Naive thymus-derived CD8-positive, alpha-beta T cell (primary cell): ENCODE measurements at places on chromosomes 16 and 17. TPM values are rescaled to one million over a fixed set of nuclear protein-coding genes. Genes with fewer than 3 reads are reported as not detected.

DNA sequence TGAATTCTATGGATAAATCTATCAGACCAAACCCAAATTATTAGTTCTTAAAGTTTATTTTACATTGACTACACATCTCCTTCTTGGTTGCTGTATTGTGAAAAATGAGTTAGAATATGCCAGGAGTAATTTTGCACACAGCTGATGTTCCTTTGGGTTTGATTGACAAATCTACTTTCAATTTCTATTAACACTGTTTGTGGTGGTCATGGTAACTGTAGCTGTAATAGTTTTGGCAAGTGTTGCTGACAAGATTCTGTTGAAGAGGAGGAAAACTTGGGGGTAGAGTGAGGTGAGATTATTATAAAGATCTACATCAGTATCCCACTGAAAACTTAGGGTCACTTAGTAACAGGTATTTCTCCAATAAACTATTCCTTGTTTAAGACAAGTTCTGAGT lies 30.3 kb downstream of the MRTFB start:
- no peak for DNase-seq

GRCh38 chr17:38900978-38901656 lies 24.3 kb upstream of the LASP1NB start:
- DNase-seq = no peak

GRCh38 chr17:18962494-18962815 lies 10.5 kb downstream of the SLC5A10 start:
- DNase-seq = no peak

ABCC11 gene
- polyA plus RNA-seq = not detected

CD7 gene
- polyA plus RNA-seq = 166 TPM

TNFSF12 gene
- polyA plus RNA-seq = 19.3 TPM
